ENCODE measurements at places on chromosomes 1 and 21. TPM values are rescaled to one million over a fixed set of nuclear protein-coding genes. Genes with fewer than 3 reads are reported as not detected.

- DNase-seq, result no peak
Measured at GRCh38 chr1:9426291-9426711, 113.0 kb upstream of the SLC25A33 start.

DNA sequence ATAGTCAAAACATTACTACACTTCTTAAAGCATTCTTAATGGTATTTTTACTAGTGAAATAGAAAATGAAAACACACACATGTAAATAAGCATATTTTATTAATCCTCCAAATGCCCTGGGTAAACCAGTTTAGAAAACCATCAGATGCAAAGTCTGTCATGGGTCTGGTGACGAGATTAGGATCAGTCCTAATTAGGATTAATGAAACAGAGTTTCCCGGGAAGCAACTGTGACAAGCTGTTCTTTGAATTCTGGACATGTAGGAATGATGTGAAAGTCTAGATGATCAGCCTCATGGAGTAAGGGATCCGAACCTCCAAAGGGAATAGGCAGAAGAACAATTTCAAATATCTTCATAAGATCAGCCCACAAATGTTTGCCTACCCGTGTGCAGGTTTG, 250.2 kb downstream of the KIF26B start:
- DNase-seq, result no peak

DNA sequence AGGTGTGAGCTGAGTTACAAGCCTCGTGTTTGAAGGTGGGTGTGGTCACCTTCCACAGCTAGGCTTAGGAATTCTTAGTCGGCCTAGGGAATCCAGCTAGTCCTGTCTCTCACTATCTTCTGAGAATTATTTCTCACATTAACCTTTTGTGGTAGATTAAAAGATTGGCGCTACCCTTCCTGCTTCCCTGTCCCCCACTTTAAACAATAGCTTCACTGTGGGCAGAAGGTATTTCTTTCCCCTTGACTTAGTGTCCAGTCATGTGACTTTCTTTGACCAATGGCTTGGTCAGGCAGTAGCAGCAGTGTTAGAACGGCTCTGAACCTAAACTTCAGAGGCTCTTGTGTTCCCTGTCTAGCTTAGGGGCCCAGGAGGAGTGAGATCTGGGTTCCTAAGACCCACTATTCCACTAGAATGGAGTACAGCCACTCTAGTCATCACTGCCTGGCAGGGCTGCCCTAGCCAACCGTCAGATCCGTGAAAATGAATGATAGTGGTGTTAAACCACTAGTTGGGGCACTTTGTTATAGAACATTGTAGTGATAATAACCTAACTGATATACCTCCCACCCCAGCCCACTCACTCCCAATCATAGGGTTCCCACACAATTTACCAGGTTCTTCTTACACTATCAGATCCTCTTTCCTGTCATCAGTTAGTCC, 13.9 kb upstream of the C1orf141 start:
- DNase-seq, result peak; percentile 33

DNA sequence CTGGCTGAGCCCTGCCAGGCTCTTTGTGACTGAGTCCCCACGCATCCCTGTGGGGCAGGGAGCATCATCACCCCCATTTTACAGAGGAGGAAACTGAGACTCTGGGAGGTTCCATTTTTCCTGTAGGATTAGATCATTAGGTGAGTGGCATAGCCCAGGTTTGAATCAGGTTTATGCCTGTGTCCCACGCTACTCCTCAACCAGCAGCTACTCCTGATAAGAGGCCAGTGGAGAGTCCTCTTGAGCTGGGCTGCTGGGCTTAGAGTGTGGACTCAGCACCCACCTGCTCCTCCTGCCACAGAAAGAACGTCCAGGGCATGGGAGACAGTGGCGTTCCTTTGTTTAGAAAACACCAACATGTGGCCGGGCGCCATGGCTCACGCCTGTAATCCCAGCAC, 30.7 kb downstream of the TNFRSF1B start:
- DNase-seq, result no peak

Gene LRRC53
- not detected for total RNA-seq

Gene TAGLN2
- total RNA-seq, result 1,281 TPM

GRCh38 chr1:83839566-83840173, 159.3 kb downstream of the TTLL7 start:
- DNase-seq, result no peak

Gene SLC30A2
- total RNA-seq, result 0.07 TPM

Gene C8A
- total RNA-seq, result not detected

Gene BARHL2
- total RNA-seq, result not detected

- no peak for DNase-seq
Measured at GRCh38 chr1:25808481-25809244, 8.7 kb downstream of the SELENON start.

- DNase-seq, result no peak
Measured at GRCh38 chr1:19802269-19802668, 2.6 kb upstream of the TMCO4 start.

Gene ADAMTS4
- 0.52 TPM for total RNA-seq

- DNase-seq, result peak; percentile 31
Measured at GRCh38 chr1:69929308-69930057, 275.9 kb downstream of the LRRC40 start.

- DNase-seq, result no peak
Measured at GRCh38 chr1:243416495-243416894, 160.7 kb downstream of the SDCCAG8 start.

DNA sequence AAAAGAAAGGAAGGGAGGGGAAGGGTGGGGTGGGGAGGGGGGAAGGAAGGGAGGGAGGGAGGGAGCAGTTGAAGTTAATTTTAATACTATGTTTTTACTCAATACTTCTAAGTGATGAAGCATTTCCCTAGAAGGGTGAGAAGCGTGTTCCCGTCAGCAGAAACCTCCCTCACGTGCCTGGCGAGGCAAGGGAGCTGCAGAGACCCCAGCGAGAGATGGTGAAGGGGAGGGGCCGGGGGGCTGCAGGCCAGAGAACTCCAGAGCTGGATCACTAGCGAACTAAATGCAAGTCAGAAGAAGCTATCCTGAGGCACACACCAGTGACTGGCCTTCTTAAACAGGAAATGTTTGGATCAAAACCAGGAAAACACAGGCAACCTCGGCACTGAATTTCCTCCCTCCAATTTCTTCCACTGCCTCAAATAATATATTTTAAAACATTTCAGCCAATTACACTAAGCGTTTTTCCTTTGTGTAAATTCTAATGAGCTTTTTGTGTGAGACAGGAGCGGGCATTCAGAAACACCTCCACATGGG, 18.0 kb downstream of the WDR4 start:
- no peak for DNase-seq

Gene EGLN1
- 37.0 TPM for total RNA-seq

- DNase-seq, result no peak
Measured at GRCh38 chr1:37883671-37884070, 24.3 kb upstream of the MTF1 start.

DNA sequence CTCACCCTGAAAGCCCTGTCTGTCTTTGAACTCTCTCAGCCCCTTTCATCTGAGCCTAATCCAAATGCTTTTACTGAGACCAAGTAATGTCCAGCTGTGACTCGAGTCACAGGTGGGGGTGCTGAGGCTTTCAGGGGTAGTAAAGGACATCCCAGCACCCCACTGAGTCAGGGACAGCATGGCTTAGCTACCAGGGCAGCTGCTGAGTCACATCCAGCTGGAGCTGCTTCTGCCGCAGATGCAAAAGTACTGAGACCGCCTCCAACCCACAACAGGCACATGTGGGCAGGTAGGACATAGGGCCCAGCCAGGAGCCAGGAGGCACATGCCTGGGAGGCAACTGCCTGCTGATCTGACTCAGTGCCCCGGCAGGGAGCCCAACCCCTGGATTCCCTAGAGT, 6.7 kb upstream of the VSIG8 start:
- peak; percentile 84 for DNase-seq

GRCh38 chr21:32022146-32022545, 149.3 kb downstream of the HUNK start:
- no peak for DNase-seq

Gene CYP4A22
- not detected for total RNA-seq

- DNase-seq, result no peak
Measured at GRCh38 chr1:7221826-7222694, 436.8 kb downstream of the CAMTA1 start.

Gene SPRR1A
- total RNA-seq, result not detected

DNA sequence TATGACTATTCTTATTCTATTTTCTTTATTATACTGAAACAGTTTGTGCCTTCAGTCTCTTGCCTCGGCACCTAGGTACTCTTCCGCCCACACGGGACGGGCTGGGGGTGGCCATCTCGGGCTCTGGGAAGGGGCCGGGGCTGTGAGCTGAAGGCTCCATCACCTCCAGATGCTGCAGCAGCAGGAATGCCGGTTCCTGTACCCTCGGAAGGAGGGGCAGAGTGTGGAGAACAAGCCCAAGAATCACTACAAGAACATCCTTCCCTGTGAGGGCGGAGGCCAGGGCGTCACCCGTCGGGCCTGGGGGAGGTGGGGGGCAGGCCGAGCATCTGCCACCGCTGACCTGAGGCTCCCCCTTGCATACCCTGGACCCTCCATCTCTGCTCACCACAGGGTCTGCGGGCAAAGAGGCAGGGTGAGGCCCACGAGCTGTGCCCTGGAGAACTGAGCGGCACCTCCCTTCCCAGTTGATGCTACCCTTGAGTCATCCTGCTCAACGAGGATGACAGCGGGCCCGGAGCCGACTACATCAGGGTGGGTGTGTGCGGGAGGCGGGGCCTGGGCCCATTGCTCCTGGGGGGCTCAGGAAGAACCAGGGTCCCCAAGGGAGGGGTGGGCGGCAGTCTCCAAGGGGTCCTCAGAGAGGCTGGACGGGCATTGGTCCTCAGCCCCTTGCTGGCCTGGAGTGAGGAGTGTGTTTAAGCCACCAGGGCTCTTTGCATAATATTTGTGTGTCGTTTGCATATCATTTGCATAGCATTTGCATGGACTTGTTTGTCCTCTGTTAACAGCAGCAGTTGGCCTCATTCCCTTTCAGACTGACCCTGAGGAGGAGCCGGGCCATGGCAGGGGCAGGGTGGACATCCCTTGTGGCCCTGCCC, 7.5 kb downstream of the RNF223 start:
- peak; percentile 70 for DNase-seq

- DNase-seq, result no peak
Measured at GRCh38 chr1:79469139-79469538, 462.6 kb upstream of the ADGRL4 start.

GRCh38 chr1:95122151-95122697, 5.1 kb downstream of the TLCD4 start:
- DNase-seq, result no peak

- no peak for DNase-seq
Measured at GRCh38 chr21:45837936-45838335, 143.6 kb upstream of the COL6A1 start.

Gene OR2L8
- not detected for total RNA-seq

Gene DYNLT5
- not detected for total RNA-seq

Data from PC-3 (cell line).